Thoracic aorta (tissue), 2 donors: ENCODE measurements at places on chromosomes 6 and 20.

GRCh38 chr6:27825025-27825793 is 87.0 kb downstream of the OR2B2 start:
- no peak for DNase-seq

DNA sequence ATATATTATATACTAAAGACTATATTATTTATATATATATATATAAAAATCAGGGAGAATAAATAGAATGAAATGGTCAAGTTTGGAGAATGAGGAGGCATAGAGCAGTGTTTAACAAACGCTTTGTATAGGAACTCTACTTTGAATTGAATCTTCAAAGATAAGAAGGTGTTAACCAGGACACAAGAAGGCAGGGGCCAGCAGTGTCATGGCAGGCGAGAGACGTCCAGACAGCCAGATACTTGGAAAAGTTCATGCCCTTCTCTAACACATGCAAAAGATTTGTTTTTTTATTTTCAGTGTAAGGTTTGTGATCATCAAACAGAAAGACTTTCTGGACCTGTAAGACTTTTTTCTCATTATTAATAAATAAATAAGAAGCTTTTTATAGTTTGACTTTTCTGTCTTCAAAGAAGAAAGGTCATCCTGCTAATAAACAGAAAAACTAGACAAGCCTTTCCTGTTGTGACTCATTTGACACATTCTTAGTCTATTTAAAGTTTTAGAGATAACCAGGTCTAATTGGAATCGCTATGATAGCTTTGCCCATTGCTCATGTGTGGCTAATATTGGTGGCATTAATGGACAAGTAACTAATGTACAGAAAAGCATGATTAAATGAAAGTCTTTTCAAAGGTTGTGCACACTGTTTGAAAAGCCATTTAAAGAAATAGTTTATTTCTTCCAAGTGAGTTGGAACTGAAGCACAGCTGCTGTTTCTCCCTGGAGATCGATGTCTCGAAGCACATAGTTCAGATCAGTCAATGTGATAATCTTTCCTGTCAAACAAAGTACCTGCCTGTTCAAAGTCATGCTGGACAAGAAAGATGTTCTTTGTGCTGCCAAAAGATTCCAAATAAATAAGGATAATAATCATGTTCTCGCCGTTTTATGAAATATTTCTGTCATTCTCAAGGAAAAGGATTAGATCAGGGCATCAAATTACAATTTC is 420.4 kb upstream of the OPRM1 start:
- no peak for DNase-seq

GRCh38 chr6:136547336-136547735 is 2.9 kb downstream of the MAP7 start:
- no peak for DNase-seq

DNA sequence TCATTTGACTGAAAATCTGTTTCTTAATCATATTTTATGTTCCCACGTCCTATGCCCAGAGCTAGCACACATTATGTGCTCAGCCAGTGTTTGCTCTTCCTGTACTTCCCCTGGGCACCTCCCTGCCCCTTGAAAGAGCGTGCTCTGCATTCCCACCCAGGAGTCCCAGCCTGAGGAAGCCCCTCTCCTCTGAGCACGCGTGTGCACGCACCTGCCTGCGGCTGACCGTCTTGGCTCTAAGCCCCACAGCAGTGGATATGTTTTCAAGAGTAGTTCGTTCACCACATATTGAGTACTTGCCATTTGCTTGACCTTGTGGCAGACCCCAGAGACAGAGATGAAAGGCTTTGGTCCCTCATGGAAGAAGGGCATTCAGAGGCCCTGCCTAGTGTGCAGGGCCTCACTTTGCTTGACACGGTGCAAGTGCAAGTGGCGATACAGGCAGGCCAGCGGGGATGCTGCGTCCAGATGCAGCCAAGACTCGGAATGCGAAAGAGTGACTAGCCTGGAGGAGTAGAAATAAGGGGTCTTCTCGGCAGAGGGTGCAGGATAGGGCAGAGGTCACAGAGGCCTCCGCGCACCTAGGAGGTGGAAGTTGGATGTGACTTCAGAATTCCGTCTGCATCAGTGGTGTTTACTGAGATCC is 14.1 kb downstream of the SYNDIG1 start:
- no peak for DNase-seq

GRCh38 chr6:167778497-167779128 is 48.1 kb upstream of the AFDN start:
- DNase-seq, result no peak
